Activated T-helper 2 cell treated with anti-CD3 and anti-CD28 coated beads, Interferon-gamma antibody, Interleukin-2, Interleukin-4, amounts not matched to agents 10 μg/mL and 5 μg/mL and 100 μg/mL, durations not matched to agents 14 hours and 24 hours and 36 hours (primary cell): ENCODE measurements at places on chromosomes 2 and 18. TPM values are rescaled to one million over a fixed set of nuclear protein-coding genes. Genes with fewer than 3 reads are reported as not detected.

PJVK gene
- total RNA-seq, result 1.7 and 2.0 TPM in 2 replicates

GRCh38 chr2:160505256-160505655 is 11.6 kb upstream of the RBMS1 start:
- H3K4me3 ChIP-seq, result no peak overlapping the region
- no peak overlapping the region for H3K27ac ChIP-seq
- peaks cover 21% of the 10 kb centered on the region for H3K4me1 ChIP-seq
- no peak for DNase-seq

DNA sequence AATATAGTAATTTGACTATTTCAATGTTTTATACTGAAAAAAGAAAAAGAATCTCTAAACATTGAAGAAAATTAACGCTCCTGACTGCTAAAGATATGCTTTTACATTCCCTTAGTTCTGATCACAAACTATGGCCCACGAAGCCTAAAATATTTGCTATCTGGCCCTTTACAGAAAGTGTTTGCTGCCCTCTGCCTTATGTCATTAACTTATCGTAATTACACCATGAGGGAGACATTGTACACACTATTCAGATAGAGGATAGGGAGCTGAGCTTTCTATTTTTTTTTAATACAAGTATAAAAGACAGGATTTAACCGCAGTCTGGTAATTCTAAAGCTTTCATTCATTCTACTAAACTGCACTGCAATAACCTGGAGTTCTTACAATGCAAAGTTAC is 393.1 kb upstream of the DCC start:
- H3K36me3 ChIP-seq, result no peaks in the 10 kb centered on the region
- H3K27me3 ChIP-seq, result no peaks in the 10 kb centered on the region
- DNase-seq, result no peak
- H3K4me3 ChIP-seq, result no peak overlapping the region
- no peak overlapping the region for H3K27ac ChIP-seq
- no peaks in the 10 kb centered on the region for H3K4me1 ChIP-seq

- no peak for DNase-seq
- H3K4me1 ChIP-seq, result no peaks in the 10 kb centered on the region
- H3K36me3 ChIP-seq, result peaks cover 10% of the 10 kb centered on the region
- H3K4me3 ChIP-seq, result no peak overlapping the region
Measured at GRCh38 chr2:112321375-112322320, 46.3 kb downstream of the ZC3H6 start.

GRCh38 chr18:49698525-49699025 is 114.8 kb downstream of the ACAA2 start:
- no peaks in the 10 kb centered on the region for H3K4me1 ChIP-seq
- H3K27ac ChIP-seq, result no peak overlapping the region
- no peaks in the 10 kb centered on the region for H3K36me3 ChIP-seq
- H3K27me3 ChIP-seq, result peaks cover 8% of the 10 kb centered on the region
- no peak for DNase-seq

DPP10 gene
- not detected in 2 replicates for total RNA-seq

DNA sequence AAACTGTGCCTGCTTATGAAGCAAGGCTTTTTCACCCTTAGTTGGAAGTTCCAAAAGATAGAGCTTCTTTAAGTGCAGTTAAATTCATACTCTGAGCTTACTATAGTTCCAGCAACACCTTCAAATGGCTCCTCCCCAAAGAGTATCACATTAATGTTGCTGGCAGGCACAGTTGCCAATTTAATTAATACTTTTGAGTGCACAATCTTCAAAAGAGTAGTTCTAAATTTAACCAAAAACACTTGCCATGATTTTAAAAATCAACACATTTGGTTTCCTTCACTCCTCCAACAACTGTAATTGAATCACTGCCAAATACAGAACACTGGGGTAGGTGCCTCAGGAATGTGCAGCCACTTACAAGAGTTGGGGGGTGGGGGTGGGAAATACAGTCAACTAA is 150.6 kb upstream of the UBE2E3 start:
- H3K27ac ChIP-seq, result no peak overlapping the region
- H3K4me3 ChIP-seq, result no peak overlapping the region
- no peaks in the 10 kb centered on the region for H3K4me1 ChIP-seq
- H3K36me3 ChIP-seq, result no peaks in the 10 kb centered on the region
- H3K27me3 ChIP-seq, result no peaks in the 10 kb centered on the region
- DNase-seq, result no peak

DNA sequence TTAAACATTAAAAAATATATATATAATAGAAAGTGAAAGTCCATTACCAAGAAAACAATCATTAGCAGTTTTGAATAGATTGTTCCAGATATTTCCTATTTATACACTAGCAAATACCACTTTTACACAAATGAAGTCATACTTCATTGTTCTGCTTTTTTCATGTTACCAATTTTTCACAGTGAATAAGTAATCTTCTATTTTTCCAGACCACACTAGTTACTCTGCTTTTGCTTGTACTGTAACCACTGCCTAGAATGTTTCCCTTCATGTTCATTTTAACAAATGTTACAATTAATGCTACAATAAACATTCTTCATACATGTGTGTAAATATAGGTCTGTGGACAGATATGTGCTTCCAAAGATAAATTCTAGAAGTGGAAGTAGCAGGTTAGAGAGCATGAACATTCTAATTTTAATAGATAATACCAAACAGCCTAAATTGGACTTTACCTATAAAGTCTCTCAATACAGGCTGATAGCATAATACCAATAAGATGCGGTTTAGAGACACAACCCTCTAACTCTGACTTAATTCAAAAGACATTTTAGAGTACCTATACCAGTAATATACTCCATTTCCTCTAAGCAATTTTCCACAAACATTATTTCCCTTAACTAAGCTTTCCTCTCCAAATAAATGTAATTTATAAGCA is 17.0 kb downstream of the ITSN2 start:
- H3K27ac ChIP-seq, result no peak overlapping the region
- no peak overlapping the region for H3K4me3 ChIP-seq
- no peaks in the 10 kb centered on the region for H3K36me3 ChIP-seq
- no peak for DNase-seq
- no peaks in the 10 kb centered on the region for H3K27me3 ChIP-seq
- H3K4me1 ChIP-seq, result peaks cover 10% of the 10 kb centered on the region

DNA sequence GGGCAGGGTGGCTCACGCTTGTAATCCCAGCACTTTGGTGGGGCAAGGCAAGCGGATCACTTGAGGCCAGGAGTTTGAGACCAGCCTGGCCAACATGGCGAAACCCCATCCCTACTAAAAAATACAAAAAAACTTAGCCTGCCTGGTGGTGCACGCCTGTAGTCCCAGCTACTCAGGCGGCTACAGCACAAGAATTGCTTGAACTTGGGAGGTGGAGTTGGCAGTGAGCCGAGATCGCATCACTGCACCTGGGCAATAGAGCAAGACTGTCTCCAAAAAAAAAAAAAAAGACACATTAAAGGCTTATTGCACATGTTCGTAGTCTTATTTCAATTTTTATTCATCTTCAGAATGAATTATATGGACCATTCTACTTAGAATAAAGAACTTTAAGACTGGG is 110.2 kb downstream of the BMPR2 start:
- DNase-seq, result no peak
- H3K27me3 ChIP-seq, result no peaks in the 10 kb centered on the region
- no peaks in the 10 kb centered on the region for H3K4me1 ChIP-seq
- H3K27ac ChIP-seq, result no peak overlapping the region
- no peak overlapping the region for H3K4me3 ChIP-seq
